ENCODE measurements at places on chromosomes 7 and 10.
A peak's percentile ranks its signal among the peaks of the same experiment; 100 is the strongest.

DNA sequence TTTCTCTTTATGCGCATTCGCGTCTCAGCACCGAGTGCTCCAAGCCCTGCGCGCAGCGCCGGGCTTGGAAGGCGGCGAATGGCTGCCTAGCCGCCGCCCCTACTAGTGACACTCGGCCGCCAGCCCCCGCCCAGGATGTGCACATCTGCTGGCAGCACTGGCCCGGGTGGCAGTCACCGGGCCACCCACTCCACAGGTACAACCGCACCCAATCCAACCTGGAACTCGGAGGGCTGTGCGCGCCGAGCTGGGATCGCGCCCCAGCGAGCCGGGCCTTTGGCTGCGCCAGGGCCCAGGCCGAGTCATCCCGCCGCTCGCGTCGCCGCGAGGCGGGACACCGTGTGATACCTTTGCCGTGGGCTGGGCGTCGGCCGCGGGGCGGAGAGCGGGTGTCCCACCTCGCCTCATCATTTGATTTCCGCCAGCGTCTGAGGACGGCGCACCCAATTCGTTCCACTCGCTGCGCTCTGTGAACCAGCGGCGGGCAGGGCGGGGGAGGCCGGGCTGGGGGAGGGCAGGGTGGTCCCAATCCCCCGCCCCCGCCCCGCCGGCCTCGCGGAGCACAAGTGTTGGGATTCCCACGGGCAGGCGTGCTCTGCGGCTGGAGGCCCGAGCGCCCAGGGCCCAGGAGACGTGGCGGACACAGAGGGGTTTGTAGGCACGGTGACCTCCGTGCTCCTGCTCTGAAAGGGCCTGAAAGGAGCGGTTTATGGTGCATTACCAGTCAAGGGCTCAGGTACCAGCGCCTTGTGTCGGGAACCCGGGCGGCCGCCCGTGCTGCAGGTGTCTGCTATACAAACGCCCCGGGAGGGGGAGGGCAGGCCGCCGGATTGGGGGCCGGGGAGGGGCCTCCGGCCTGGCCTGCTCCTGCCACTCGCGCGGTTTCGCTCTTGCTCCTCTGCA, 17.8 kb upstream of the PTF1A start:
- no peak for DNase-seq

- DNase-seq = no peak
Observed at GRCh38 chr10:33794460-33794859, 460.0 kb upstream of the NRP1 start.

DNA sequence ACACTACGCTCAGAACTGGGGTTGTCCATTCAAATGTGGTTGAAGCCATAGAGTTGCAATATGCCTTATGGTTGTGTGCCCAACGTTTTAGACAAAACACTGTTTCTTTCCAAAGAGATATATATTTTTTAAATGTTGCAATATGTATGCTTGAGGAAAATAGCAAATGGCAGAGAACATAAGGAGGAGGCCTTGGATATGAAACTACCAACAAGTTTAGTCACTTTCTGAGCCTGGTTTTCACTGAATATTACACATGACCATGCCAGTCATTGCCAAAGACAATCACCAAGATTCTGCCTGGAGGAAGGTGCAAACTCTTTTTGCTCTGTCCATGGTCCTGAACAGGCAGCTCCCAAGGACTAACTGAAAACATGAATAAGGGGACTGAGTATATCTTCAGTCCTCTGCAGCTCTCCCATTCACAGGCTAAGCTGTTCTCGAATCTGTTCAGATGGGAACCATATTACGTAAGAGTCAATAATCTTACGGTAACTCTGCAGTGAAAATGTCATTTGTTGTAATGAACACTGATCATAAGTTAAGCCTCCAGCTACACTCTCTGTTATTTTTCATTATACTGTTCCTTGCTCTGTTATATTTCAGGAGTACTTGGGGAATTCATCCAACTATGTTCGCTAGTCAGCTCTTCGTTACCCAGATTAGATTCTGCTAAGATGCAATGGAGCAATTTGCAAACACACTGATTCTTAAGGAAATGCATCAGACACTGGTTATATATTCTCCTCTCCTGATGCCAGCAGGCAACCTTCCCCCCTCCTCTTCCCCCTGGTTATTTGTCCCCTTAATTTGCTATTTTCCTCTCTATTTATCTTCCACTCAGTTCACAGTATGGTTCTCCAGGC, 90.7 kb upstream of the C1QL3 start:
- DNase-seq = peak; percentile 17

DNA sequence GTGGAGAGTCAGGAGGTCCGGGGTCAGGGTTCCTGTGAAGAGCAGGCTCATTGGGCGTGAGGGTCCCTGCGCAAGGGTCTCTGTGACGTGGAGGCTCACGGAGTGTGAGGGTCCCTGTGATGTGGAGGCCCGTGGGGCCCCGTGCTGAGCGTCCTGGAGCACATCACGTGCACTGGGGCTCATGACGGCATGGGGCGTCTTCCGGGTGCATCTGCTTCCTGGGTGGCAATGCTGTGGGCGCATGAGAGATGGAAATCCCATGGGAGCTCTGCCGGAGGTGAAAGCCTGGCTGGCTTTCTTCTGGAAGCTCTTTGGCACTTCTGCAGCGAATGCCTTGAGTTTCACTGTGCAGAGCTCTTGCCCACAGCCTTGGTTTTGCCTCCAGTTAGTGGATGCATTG, 71.4 kb downstream of the WDR37 start:
- DNase-seq = no peak

DNA sequence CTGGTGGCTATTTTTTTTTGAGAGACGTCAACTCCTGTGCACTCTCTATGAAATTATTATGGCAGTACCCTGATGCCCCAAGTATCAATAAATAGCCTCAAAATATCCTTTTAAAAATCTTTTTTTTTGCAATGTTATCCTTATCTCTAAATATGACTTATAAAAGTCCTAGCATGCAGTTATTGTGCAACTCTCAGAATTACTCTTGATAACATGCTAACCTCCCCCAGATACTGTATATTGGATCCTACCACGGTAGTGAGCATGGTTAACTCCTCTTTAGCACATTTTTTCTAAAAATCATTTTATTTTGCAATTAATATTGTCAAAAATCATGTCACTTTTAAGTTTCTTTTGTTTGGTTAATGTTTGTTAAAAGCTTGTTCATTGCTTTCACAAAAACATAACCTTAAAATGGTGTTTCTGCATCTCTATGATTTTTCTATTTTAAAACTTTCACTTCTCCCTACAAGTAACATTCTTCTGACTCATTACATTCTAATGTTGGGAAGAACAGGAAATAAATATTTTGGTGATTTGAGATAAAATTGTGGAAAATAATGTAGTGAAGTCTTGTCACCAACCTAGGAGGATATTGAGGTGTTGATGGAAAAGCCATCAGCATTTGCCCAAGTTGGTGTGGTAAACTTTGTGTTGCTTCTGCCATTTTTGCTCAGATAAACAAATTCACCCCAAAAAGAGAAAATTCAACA, 42.1 kb upstream of the ADRA2A start:
- no peak for DNase-seq

- no peak for DNase-seq
Observed at GRCh38 chr7:79055722-79056415, 397.6 kb downstream of the MAGI2 start.

GRCh38 chr10:43110338-43111071, 27.7 kb upstream of the CSGALNACT2 start:
- DNase-seq = no peak

- no peak for DNase-seq
Observed at GRCh38 chr7:99628471-99629465, 12.0 kb downstream of the ZSCAN25 start.

- DNase-seq = no peak
Observed at GRCh38 chr10:62306663-62307062, 38.0 kb upstream of the RTKN2 start.

DNA sequence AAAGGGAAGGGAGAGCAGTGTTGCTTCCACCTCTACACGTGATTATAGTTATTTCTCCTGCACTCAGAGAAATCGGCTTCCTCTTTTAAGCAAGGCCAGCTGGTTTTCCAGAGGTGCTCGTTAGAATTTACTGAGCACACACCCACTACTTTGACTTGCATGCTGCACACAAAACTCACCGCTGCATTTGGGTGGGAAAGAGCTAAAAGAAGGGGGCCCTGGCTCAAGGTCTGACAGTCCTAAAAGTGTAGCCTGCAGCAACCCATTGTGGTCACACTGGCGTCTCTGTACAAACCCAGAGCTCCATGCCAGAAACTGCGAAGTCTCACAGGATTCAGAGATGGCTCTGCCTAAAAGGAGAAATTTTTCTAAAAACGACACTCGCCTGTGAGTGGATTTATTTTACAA, 133.7 kb downstream of the SLC25A13 start:
- no peak for DNase-seq

- DNase-seq = no peak
Observed at GRCh38 chr10:47287365-47287802, 12.6 kb upstream of the GDF10 start.

GRCh38 chr7:91543646-91544045, 279.4 kb downstream of the FZD1 start:
- DNase-seq = no peak

DNA sequence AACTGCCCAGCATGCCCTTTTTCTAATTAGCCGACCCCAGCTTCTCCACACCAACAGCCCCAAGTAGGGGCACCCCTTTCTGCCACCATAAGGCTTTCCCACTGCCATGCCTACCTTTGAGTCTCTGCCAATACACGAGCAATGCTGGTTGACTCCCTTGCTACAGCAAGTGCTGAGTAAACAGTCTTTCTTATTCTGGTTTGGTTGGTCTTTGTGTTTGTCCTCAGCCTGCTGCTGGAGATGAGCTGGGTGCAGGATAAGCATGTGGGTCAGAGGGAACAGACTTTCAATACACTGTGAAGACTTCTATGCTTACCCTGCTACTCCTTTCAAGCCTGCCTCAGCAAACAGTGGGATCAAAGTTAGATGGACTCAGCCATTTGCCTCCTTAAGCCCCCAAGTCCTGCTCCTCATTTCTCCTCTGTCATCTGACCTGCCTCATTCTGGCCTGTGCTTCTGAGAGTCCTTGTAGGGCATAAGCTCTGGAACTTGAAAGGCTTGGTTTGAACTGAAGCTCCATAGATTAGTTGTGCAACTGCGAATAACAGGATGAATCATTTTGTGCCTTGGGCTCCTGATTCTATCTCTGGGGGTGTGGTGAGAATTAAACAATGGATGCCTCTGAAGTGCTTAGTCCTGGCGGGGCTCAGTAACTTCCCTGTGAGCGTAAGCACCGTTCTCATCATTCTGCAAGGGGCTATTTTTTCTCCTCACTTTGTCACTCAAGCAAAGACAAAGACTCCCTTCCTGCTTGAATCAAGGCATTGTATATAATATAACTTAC, 533.8 kb upstream of the DPP6 start:
- no peak for DNase-seq

GRCh38 chr10:13608246-13608853, 21.6 kb downstream of the PRPF18 start:
- DNase-seq = peak; percentile 15

DNA sequence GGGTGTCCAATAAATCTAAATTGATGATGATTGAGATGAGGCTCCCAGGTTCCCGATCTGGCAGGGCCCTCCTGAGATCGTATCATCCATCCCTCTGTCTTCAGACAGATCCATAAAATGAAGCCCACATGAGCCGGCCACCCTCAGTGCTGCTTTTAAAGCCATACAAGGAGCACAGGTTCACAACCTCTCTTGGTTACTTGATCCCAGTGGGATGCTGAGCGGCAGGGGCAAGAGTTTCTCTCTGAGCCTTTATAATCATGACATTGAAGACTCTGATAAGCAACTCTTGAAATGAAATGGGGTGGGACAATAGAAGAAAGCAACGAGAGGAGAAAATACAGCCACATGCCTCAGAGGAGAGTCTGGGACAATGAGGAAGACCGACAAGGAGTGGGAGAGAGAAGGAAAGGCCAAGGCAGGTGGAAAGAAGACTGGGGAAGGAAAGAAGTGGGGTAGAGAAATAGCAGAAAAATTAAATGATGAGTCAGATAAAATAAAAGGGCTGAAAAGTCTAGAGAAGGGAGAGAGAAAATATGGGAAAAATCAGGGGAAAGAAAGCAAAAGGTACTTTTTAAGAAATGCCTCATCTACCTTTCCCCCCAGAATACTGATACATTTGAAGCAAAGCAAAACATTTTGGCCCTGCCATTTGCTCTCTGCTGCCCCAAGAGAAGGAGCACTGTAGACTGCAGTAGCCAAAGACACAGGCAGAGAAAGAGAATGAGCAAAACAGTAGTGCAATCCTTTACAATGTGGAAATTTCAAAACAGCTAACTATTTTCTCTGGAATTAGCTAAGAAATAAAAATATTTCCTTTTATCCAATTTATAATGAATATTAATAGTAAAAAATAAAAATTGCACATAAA, 14.6 kb downstream of the GBX1 start:
- DNase-seq = no peak

GRCh38 chr7:44275146-44275545, 50.2 kb downstream of the CAMK2B start:
- no peak for DNase-seq

- DNase-seq = no peak
Observed at GRCh38 chr7:19508821-19509220, 200.0 kb downstream of the POLR1F start.

GRCh38 chr10:103637011-103637410, 143.5 kb downstream of the NEURL1 start:
- no peak for DNase-seq

- no peak for DNase-seq
Observed at GRCh38 chr7:380711-381210, 90.8 kb downstream of the FOXL3 start.

GRCh38 chr7:76294344-76295024, 8.0 kb upstream of the HSPB1 start:
- DNase-seq = peak; percentile 85

GRCh38 chr7:20408467-20408826, 77.7 kb downstream of the ITGB8 start:
- no peak for DNase-seq

- DNase-seq = no peak
Observed at GRCh38 chr10:114327537-114328440, 76.5 kb downstream of the AFAP1L2 start.

DNA sequence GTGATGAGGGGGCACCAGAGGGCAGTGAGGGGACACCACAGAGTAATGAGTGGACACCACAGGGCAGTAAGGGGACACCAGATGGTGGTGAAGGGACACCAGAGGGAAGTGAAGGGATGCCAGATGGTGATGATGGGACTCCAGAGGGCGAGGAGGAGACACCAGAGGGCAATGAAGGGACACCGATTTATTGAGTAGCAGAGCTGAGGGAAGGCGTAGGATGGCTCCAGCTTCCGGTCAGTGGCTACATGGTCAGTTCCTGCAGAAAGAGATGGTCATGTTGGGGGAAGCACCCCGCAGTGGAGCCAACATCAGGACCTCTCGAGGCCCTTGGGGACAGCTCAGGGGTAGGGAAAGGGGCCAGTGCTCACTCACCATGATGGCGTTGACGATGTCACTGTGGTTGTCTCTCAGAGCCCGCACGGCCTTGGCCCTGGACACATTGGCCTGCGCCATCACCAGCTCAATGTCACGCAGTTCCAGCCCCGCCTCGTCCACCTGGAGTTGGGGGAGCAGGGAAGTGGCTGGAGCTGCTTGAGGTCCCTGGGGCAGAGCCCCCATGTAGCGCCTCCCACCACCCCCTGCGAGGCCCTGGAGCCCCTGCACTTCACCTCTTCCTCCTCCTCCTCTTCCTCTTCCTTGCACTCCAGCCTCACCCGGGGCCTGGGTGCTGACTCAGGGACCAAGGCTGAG, 8.4 kb downstream of the NACAD start:
- no peak for DNase-seq

GRCh38 chr7:47153058-47153457, 428.9 kb downstream of the TNS3 start:
- DNase-seq = peak; percentile 23
